Hypothalamus (tissue), 51 donors: ENCODE measurements at places on chromosomes 12 and 14.

GRCh38 chr14:75911883-75912282 lies 69.9 kb downstream of the TGFB3 start:
- peak; percentile 37 for DNase-seq

DNA sequence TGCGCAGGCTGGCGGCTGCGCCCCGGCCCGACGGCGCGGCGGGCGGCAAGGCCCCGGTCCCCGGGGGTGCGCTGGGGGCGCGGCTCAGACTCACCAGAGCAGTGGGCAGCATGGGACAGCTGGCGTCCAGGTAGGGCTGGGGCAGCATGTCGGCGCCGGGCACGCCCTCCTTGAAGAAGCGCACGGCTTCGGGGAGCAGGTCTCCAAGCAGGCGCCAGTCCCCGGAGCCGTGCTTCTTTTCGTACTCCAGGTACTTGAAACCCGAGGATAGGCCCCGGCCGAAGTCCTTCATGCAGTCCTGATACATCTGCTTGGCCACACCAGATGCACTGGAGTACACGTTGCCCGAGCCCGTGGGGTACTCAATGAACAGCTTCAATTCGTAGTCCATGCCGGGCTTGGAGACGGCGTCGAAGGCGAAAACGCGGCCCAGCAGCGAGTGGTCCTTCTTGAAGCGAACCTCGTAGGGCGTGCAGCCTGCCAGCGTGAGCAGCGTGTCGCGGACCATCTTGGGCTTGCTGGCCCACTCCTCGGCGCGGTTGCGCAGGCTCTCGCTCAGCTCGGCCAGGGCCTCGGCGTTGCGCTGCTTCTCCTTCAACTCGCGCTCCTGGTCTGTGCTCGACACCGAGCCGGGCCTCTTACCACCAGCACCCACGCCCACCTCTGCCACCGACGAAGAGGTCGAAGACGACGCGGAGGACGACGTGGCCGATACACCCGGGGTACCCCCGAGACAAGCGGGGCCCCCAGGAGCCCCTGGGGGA lies 2.2 kb downstream of the IRF2BPL start:
- DNase-seq: no peak

DNA sequence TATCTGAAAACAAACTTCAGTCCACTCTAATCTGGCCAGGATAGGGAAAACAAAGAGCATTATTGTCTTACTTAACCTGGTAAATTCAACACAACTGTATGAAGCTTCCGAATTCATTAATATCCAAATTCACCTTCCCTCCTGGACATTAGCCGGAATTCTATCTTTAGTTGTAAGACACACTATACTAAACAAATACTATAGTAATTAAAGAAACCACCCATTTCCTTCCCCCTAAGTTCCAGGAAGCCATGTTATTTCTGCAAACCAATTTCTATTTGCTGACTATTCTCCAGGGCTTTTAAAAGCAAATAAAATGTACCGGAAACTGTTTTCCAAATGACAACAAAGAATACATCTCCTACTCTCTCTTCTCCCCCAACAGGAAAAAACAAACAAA lies 122.7 kb upstream of the MDM1 start:
- no peak for DNase-seq

- DNase-seq: no peak
Measured at GRCh38 chr12:128790653-128791373, 32.9 kb downstream of the SLC15A4 start.

- no peak for DNase-seq
Measured at GRCh38 chr14:20686386-20687143, 2.0 kb upstream of the ANG start.

GRCh38 chr14:72169521-72169920 lies 237.3 kb downstream of the RGS6 start:
- DNase-seq: no peak

DNA sequence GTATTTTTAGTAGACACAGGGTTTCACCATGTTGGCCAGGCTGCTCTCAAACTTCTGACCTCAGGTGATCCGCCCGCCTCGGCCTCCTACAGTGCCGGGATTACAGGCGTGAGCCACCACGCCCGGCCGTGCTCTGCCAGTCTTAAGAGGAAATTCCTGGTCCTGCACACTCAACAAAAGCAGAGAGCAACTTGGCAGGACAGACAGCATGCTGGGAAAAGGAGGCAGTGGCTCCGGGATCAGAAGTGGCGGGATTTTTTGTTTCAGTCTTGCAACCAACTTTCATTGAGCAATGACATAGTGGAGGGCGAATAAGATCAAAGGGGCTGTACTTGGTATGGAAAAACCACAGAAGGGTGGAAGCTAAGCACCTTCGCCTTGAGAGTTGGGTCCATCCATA lies 2.1 kb downstream of the CKAP4 start:
- DNase-seq: no peak

- DNase-seq: no peak
Measured at GRCh38 chr14:99891900-99892299, 98.7 kb downstream of the EML1 start.

DNA sequence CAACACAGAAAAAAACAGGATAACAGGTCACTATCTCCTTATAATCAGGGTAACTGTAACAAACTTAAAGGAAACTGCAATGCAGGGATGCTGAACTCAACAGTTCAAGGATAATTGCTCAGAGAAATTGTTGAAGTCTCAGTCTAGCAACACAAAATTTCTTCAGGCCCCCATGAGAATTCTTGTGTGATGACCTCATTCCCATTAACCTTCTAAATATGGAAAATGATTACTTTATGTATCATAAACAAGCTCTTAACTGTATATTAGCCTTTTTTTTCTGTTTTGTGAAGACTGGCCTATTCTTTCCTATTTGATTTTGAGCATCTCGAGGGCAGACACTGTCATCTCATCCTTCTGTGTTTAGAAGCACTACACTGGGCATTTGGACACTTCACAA lies 47.1 kb downstream of the IGF1 start:
- no peak for DNase-seq

- DNase-seq: no peak
Measured at GRCh38 chr12:724194-724855, 28.1 kb upstream of the WNK1 start.

DNA sequence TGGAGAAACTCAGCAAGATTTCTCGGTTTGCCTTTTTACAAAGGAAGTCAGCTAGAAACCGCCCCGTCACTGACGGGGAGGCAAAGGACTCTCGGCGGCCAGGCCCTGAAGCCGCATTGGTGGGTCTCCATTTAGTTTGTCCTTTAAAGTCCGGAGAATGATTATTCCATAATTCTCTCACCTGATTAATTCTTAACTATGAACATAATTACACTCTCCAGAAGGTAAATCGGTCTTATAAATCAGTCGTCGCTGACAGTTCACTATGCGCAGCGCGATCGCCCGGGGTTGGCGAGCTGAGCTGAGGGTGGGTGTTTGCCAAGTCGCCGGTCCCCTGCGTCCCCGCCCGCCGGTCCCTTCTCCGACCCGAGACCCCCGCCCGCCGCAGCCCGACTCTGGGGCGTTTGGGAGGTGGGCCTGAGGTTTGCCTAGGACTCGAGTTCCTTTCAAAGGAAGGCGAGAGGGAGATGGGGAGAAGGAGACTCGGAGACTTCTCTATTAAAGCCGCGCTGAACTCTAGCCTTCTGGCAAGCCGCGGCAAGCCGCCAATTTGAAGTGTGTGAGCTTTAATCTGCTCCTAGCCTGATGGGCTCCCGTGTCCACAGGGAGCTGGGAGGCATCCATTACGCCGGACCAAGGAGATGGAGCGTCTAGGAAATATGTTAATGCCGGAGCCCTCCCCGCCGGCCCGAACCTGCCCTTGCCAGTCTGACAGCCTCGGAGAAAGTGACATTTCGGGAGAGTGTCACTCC lies 392.9 kb downstream of the NOVA1 start:
- DNase-seq: peak; percentile 49

- no peak for DNase-seq
Measured at GRCh38 chr12:48118284-48118871, 786 bp upstream of the PFKM start.

DNA sequence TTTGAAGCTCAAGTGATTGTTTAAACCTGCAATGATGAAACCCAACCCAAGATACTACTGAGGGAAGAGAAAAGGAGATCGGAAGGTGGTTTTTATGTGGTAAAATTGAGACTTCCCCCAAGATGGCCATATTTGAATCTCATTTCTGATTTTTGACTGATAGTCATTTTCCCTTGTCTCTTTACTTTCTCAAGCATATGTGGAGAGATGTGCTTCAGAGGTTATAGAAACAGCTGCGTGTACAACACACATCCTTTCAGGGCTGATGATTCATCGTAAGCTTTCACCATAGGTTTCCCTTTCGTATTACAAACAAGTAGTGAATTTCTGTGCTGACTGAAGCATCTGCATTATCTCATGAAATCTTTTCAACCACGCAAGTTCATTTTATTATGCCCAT lies 276.2 kb downstream of the EMP1 start:
- no peak for DNase-seq

DNA sequence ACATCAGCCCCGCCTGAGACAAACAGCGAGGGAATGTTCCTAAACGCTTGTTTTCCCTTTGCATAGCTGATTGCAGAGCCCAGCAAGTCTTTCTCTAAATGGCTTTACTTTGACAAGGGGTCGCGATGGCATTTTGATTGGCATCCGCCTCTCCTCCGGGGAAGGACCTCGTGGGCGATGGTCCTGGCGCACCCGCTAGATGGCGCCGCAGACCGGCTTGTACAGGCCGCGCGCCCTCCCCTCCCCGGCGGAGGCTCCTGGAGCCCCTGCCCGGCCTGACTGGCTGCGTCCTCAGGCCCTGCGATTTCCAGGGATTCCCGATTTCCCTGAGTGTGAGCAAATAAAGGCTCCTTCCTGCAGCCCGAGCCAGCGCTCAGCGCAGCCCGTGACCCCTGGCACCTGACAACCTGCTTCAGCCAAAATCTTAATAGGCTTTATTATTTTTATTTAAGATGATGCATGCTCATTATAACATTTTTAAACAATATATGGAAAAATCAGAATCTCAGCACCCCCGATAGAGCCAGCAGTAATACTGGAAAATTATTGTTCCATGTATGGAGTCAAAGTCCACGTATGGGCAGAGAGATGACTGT lies 468.3 kb downstream of the AACS start:
- peak; percentile 28 for DNase-seq

- DNase-seq: no peak
Measured at GRCh38 chr12:89856431-89856830, 147.8 kb upstream of the ATP2B1 start.

DNA sequence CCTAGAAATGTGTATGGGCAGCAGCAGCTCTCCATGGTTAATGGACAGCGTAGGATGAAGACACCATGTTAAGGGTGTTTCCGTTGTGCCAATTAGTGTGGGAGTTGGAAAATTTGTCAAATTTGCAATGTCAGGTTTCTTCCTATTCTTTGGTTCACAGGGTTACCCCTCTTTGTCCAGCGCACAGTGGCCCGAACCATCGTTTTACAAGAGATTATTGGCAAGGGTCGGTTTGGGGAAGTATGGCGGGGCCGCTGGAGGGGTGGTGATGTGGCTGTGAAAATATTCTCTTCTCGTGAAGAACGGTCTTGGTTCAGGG lies 26.0 kb upstream of the TAMALIN start:
- no peak for DNase-seq

DNA sequence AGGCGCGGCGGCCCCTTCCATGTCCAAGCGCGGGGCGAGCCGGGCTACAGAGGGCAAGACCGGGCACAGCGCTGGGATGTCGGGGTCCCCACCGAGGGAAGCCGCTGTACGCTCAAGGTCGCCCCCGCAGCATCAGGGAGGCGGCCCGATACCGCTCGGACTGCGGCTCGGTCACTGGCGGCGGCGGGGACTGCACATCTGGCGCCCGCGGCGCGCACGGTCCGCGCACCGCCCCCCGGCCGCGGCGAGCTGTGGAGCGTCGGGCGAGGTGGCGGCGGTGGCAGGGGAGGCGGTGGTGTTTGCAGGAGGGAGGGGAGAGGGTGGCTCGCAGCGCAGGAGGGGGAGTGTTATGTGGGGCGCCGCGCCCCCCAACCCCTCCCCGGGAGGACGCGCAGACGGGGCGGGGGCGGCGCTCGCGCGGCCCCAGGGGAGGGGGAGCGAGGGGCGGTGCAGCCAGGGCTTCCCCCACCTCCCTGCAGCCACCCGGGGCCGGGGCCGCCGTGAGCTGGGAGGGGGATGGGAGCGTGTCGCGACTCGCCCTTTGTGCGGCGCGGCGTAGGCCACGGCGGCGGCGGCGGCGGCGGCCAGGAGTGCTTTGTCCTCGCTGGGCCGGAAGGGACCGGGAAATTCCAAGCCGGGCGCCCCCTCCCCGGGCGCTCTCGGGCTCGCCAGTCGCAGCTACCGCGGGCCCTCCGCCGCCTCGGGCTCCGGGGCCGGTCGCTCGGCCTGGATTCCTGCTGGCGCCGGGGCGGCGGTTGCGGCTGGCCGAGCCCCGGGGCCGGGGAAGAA lies at the start of gene NUAK1:
TSS of gene NUAK1 (minus strand) at position 322 of the 789 bp plus-strand sequence. CDS start at position 21, 301 bp downstream.
- DNase-seq: peak; percentile 71

- no peak for DNase-seq
Measured at GRCh38 chr14:88749139-88749538, 43.6 kb downstream of the EML5 start.

GRCh38 chr12:8914716-8915526 lies 612 bp downstream of the PHC1 start:
- peak; percentile 30 for DNase-seq

DNA sequence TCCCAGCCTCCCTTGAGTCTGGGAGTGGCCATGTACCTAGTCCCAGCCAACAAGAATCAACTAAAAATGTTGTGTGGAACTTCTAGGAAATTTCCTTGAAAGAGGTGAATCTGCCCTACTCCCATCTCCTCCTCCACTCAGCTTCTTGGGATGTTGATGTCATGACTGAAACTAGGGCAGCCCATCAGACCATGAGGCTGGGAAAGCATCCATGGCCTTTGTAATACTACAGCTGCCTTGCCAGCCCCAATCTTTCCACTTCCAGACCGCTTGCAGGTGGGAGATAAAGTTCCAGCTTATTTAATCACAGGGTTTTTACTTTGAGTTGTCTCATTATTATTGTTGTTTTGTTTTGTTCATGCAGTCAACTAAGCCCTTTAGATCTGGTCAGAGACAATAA lies 170.3 kb upstream of the LMNTD1 start:
- DNase-seq: no peak

DNA sequence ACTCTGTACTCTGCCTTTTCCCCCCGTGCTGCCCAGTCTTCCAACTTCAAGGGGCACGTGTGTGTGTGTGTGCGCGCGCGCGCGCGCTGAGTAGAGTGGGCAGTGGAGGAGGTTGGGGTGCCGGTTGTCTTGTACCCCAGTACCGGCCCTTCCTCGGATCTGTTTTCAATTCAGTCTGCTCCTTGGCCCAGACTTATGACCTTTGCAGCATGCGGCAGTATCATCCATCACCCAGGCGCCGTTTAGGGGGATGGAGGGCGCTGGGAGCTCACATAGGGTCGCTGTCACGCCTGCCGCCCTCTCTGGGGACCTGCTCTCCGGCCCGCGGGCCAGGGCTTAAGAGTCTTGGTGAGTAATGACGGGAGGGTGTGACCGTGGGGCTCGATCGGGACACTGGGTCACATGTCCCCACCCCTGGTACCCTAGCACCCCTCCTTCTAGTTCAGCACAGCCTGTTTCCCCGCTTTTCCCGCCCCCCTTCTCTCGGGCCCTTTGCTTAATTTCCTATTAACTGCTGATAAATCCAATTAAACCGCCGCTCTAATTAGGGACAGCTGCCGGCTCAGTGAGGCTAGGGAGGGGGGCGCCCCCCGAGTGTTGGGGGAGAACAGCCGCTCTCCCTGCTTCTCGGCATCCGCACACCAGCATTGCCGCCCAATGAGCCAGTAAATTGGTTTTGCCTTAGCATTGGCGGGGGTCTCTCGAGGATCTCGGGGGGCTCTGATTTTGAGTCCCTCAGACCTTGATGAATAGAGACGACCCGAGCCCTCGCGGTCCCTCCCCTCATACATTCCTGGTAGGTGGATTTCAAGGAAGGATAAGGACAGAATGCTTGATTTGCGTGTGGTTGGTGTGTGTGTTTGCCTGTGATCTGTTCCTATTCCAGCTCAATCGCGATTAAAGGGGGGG lies 9.3 kb downstream of the STAC3 start:
- DNase-seq: no peak
